ENCODE measurements at places on chromosomes 16 and 17. TPM values are rescaled to one million over a fixed set of nuclear protein-coding genes. Genes with fewer than 3 reads are reported as not detected.

NDRG4 gene
- 5.2 TPM for total RNA-seq

SMPD3 gene
- not detected for total RNA-seq

GCGR gene
- not detected for total RNA-seq

NKD1 gene
- not detected for total RNA-seq

C16orf87 gene
- total RNA-seq, result 9.6 TPM

NHLRC4 gene
- 2.0 TPM for total RNA-seq

TNK1 gene
- total RNA-seq, result not detected

KRT28 gene
- total RNA-seq, result not detected

KRTAP9-2 gene
- total RNA-seq, result not detected

KRT24 gene
- not detected for total RNA-seq

SLC7A5 gene
- total RNA-seq, result 3.7 TPM

TEKT5 gene
- total RNA-seq, result not detected

PPP1R27 gene
- not detected for total RNA-seq

VASN gene
- total RNA-seq, result 130 TPM

MYH1 gene
- 0.08 TPM for total RNA-seq

TNS4 gene
- not detected for total RNA-seq

SULT1A2 gene
- total RNA-seq, result not detected

DCXR gene
- 29.3 TPM for total RNA-seq

CRYM gene
- total RNA-seq, result 2.0 TPM

PIK3R6 gene
- total RNA-seq, result 0.16 TPM

COX6A2 gene
- total RNA-seq, result not detected

CBX1 gene
- total RNA-seq, result 59.7 TPM

TMEM114 gene
- total RNA-seq, result not detected

ABCA8 gene
- 231 TPM for total RNA-seq

DOC2A gene
- total RNA-seq, result not detected

ZNF785 gene
- total RNA-seq, result 8.3 TPM

ACTG1 gene
- total RNA-seq, result 6,650 TPM

ITGAX gene
- total RNA-seq, result not detected

DNAI2 gene
- not detected for total RNA-seq

ASPA gene
- 9.7 TPM for total RNA-seq

FBXW10 gene
- total RNA-seq, result not detected

ZNF646 gene
- total RNA-seq, result 5.8 TPM

TRAPPC1 gene
- total RNA-seq, result 15.3 TPM

PRAC1 gene
- total RNA-seq, result not detected

EVPL gene
- total RNA-seq, result not detected

NR1D1 gene
- 6.5 TPM for total RNA-seq

LSM12 gene
- 13.2 TPM for total RNA-seq

TBX2 gene
- 4.1 TPM for total RNA-seq

PRSS33 gene
- not detected for total RNA-seq

OR2C1 gene
- not detected for total RNA-seq

SETD1A gene
- 1.6 TPM for total RNA-seq

NRN1L gene
- total RNA-seq, result not detected

SDR42E2 gene
- total RNA-seq, result not detected

KRTAP4-6 gene
- total RNA-seq, result not detected
